ENCODE measurements at places on chromosomes 1 and 21.

GRCh38 chr1:229102741-229103391 is 168.0 kb upstream of the RAB4A start:
- no peak for DNase-seq

GRCh38 chr1:12502336-12503109 is 115.5 kb downstream of the DHRS3 start:
- no peak for DNase-seq

DNA sequence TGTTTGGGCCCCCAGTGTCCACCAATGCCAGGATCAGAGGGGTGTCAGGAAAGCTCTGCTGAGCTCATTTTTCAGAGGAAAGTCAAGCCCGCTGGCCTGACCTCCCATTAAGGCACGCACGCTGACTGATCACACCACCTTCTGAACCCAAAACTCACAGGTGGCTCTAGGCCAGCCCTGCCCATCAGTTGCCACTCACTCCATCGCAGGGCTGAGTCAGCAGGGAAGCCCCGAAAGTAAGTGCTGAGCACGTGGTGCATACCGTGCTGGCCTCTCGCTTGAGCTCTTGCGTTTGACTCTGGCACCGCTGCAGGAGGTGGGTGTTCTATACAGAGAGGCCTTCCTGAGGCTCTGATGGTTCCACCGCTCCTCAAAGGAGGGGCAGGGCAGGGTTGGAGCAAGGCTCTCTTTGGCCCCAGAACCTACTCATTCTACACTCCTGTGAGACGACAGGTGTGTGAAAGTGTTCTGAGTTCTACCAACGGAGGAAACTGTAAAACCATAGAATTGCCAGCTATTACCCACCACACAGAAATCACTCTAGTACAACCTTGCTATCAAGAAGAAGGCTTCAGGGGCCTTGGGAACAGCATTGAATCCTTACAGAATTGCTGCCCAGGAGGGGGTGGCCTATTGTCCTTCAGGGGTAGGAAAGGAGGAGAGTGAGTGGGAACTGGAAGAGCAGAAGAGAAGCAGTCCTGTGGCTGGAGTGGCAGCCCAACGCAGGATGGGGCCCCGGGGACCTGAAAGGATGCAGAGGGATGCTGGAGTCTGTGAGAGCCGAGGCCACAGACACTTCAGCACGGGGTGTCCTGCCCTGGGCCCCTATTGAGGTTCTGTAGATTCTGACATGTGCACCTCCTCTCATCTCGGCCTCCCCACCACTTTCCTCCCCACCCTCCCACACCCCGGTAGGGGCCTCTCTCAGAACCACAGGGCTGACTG is 214.7 kb upstream of the EDN2 start:
- no peak for DNase-seq

GRCh38 chr1:119314001-119314796 is 54.4 kb upstream of the HAO2 start:
- no peak for DNase-seq

- no peak for DNase-seq
These were observed 6.5 kb downstream of the RD3 start for GRCh38 chr1:211485480-211485857.

DNA sequence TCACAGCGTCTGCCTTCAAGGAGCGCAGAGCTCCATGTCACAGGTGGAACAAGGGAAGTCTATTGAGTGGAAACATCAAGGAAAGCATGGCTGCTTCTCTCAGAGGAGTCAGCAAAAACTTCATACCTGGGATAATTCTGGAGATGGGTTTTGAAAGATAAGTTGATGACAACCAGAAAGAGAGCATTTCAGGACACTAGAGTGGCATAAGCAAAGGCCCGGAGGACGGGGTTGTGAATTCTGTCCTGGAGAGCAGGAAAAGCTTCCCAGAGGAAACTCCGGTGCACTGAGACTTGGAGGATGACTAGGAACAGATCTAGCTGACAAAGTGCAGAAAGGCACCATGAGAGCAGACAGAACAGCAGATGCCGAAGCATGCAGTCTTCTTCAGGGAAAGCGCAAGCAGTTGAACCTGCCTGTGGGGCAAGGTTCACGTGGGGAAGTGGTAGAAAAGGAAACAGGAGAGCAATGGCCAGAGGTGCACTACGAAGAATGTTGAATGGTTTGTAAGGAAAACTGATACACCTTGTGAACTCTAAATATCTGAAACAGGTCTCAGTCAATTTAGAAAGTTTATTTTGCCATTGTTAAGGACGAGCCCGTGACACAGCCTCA is 222.9 kb downstream of the PLPP3 start:
- DNase-seq: no peak

GRCh38 chr1:111856411-111857185 is 100.9 kb downstream of the DDX20 start:
- DNase-seq: no peak
